ENCODE measurements at places on chromosomes 13 and 19.

DNA sequence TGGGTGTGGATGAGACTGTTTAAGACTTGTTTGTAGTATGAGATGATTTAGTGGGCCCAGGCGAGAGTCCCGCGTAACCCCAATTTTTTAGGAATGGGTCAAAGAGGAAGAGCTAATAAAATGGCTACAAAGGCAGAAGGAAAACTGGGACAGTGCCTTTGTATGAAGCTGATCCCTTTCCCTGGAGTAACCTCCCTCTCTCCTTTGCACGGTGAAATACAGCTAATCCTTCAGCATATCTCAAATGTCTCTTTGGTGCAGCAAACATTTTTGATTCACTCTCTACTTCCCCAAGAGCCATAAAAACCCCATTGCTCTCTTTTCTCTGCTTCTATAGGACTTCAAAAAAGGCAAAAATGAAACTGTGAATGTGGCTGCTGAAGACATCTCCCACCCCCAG lies 473.8 kb downstream of the KLF5 start:
- no peak for DNase-seq

DNA sequence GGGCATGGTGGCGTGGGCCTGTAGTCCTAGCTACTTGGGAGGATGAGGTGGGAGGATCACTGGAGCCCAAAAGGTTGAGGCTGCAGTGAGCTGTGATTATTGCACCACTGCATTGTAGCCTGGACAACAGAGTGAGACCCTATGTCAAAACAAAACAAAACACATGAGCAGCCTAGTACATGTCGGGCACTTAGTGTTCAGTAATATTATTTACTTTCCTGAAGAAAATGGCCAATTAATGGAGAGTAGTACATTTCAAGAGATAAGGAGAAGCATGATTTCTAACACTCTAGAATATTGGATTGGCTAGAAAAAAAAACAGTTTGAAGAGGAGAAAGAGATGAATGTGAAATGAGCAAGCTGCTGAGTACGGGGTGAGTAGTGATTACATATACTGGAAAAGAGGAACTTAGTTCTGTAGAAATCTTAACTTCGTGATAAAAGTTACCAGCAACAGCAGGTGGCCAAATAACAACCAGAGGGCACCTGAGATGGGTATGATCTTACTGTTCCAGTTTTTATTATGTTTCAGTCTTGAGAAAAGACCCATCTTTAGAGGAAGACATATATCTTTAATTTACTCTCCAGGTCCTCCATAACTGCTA lies 36.2 kb downstream of the SPATA13 start:
- DNase-seq = no peak

GRCh38 chr19:2808129-2808941 lies 11.3 kb upstream of the ZNF554 start:
- DNase-seq = no peak

GRCh38 chr13:23466144-23467002 lies 32.9 kb upstream of the SACS start:
- peak; percentile 66 for DNase-seq

DNA sequence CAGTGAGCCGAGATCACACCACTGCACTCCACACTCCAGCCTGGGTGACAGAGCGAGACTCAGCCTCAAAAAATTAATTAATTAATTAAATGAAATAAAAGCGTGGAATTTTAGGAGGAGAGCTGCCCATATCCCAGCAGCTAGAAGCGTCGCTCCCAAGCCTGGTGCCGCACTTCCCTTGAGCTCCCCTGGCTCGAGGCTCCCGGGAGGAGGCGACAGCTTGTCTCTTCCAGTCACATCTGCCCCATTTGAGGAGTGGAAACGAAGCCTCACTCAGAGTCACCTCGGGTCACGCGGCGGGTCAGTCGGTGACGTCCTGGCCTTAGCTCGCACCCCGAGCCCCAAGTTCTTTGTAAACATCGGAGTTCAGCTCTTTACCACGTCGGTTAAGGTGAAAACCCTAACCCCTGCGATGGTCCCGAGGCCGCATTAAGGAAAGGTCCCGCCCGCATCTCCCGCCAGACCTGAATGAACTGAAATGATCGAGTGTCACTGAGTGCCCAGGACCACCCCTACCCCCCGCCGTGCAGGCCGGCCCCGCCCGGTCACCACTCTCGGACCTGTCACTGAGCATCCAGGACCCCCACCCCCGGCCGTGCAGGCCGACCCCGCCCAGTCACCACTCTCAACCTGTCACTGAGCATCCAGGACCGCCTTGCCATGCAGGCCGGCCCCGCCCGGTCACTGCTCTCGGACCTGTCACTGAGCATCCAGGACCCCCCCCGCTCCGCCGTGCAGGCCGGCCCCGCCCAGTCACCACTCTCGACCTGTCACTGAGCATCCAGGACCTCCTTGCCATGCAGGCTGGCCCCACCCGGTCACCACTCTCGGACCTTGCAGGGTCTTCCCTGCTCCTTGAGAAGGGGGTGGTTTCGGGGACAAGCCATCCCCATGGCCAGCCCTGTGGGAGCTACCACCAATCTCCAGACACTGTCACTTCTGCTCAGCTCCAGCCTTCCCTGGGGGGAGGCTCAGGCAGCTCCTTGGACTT lies 176.9 kb downstream of the KDM4B start:
- DNase-seq = no peak

- no peak for DNase-seq
Observed at GRCh38 chr13:38044067-38044466, 174.5 kb upstream of the TRPC4 start.

GRCh38 chr13:104993708-104994107 lies 1541.8 kb downstream of the EFNB2 start:
- DNase-seq = no peak

DNA sequence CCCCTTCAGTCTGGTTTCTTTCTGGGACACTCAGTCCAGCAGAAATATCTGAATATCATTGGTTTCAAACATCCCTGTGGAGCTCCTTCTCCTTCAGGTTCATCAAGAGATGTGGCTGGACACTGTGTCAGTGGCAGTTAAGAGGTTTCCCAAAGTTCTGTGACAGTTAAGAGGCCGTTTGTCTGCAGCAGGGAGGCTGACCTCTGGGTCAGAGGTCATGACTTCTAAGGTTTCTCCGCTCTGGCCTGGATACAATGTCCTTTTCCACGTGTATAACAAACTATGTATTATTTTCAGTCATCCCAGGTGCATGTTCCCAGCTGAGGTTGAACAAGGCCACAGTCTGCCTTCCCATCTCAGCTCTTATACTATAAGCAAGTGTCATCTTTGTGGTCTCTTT lies 174.9 kb downstream of the B3GLCT start:
- DNase-seq = no peak

DNA sequence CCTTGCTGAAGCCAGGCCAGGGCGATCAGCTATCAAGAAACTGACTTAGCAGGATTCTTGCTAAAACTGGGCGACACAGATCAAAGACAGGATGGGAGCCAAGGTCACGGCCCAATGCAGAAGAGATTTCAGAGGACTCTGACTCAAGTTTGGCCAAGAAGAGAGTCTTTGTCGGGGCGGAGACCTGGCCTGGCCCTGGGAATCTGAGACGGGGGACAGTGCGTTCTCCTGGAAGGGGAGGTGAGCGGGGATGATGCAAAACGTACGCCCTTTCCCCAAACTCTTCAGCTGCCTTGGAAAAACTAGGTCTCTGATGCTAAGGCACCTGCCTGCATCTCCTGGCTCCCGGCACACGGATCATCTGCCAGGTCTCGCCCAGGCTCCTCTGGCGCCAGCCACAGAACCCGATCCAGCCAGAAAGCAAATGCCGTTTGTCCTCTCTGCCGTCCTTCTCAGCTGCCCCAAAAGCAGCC lies 9.8 kb downstream of the MVB12A start:
- no peak for DNase-seq

GRCh38 chr19:29614780-29615179 lies 8.7 kb downstream of the POP4 start:
- DNase-seq = no peak

DNA sequence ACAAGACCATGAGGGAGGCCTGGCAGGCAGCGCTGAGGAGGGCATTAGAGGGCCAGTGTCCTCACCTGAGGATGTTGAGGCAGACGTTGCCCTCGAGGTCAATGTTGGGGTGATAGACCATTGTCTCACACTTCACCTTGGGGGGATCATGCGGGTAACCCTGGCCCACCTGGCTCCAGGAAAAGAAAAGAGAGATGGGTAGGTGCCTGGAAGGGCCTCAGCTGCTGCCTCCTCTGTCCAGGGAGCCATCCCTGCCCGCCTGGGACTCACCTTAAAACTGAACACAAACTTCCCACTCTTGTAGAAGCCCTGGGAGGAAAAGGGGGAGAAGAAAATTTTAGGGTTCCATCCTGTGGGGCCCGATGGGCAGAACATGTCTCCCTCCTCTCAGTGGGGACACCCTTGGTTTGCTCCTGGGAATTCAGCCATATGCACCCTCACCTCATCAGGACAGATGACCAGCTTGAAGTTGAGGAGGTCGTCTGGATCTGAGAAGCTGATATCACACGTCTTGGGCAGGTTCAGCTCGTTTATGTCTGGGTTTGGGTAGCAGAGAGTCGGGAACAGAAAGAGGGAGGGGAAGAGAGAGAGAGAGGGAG lies 1.7 kb downstream of the UBE2M start:
- no peak for DNase-seq

GRCh38 chr13:82076496-82076895 lies 1735.6 kb upstream of the SPRY2 start:
- DNase-seq = no peak

DNA sequence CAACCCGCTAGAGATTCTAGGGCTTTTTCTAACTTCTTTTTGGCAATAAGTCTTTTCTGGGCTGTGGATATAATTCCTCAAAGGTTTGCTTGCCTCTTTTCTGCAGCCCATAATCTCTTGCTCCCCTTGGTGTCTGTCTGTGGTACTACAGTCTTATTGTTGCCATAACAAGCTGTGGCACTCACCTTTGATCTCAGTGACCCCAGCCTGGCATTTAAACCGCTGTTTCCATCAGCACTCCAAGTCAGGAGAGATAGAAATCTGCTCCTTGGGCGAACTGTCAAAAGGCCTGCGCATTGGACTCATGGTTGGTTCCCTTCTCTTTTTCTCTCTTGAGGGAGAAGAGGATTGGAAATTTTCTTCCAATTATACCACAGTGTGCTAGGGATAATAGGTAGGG lies 14.5 kb upstream of the MPHOSPH8 start:
- DNase-seq = peak; percentile 4

GRCh38 chr19:10604460-10604980 lies 17.4 kb upstream of the AP1M2 start:
- no peak for DNase-seq

DNA sequence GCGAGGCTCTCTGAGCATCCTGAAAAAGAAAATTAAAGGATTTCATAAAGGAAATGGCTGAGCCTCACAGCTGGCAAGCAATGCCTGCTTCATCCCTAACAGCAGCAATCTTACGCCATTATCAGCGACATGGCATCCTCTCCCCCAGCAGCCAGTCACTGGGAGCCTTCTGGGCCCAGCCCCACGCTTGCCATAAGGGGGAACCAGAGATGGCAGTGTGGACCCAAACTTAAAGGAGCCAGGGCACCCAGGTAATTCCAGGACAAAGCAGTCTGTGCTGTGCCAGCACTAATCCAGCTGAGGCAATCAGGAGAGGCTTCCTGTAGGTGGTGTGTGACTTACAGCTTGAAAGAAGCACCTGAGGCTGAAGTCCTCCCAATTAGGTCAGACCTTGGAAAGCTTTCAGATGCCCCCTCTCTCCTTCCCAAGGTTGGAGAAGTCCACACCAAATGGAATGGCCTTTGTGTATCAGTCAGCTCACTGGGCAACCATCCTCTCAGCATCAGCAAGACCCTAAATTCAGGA lies 10.3 kb downstream of the VSTM2B start:
- DNase-seq = no peak

Measured in inflammatory macrophage (primary cell).